RWPE1 (cell line): ENCODE measurements at places on chromosomes 1 and 21.

GRCh38 chr1:52168373-52169080 is 26.6 kb downstream of the ZFYVE9 start:
- no peak for DNase-seq

GRCh38 chr1:188240772-188241406 is 1412.1 kb downstream of the PLA2G4A start:
- no peak for DNase-seq

DNA sequence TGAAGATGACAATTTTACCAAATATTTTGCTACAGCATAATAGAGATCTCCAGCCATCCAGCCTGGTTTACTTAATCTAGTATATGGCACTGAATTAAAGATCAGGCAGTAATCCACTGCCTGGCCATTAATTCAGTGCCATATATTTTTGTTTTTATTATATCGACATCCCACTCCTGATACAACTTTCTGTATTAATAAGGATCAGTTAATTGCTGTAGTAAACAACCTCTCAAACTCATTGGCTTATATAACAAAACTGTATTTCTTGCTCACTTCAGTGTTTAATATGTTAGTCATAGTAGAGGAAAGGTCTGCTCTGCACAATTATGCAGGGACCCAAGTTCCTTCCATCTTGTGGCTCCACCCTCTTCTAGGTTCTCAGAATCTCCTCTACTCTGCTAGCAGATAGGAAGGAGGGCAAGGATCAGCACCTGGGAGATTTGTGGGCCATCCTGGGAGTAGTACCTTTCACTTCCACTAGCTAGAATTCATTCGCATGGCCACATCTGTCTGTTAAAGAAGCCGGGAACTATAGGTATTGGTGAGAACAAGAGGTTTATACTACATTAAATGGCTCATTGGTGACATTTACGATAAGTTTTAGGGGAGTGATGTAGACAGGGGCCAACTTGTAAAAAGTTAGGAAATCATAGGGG is 3.6 kb upstream of the ZDHHC18 start:
- no peak for DNase-seq

- DNase-seq, result no peak
Measured at GRCh38 chr1:7267493-7267892, 482.2 kb downstream of the CAMTA1 start.

DNA sequence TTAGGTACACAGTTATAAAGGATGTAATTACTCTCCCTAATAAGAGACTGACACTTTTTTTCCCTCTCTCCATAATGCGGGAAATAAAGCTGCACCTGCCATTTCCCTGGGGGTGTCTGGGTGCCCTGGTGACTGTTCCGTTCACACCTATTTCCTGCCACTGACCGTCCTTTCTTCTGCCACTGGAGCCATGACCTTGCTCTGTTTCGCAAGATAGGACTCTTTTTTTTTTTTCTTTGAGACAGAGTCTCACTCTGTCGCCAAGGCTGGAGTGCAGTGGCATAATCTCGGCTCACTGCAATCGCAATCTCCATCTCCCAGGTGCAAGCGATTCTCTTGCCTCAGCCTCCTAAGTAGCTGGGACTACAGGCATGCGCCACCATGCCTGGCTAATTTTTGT is 66.1 kb upstream of the SERBP1 start:
- DNase-seq, result no peak

GRCh38 chr1:53408013-53408754 is 51.0 kb upstream of the DMRTB1 start:
- no peak for DNase-seq

DNA sequence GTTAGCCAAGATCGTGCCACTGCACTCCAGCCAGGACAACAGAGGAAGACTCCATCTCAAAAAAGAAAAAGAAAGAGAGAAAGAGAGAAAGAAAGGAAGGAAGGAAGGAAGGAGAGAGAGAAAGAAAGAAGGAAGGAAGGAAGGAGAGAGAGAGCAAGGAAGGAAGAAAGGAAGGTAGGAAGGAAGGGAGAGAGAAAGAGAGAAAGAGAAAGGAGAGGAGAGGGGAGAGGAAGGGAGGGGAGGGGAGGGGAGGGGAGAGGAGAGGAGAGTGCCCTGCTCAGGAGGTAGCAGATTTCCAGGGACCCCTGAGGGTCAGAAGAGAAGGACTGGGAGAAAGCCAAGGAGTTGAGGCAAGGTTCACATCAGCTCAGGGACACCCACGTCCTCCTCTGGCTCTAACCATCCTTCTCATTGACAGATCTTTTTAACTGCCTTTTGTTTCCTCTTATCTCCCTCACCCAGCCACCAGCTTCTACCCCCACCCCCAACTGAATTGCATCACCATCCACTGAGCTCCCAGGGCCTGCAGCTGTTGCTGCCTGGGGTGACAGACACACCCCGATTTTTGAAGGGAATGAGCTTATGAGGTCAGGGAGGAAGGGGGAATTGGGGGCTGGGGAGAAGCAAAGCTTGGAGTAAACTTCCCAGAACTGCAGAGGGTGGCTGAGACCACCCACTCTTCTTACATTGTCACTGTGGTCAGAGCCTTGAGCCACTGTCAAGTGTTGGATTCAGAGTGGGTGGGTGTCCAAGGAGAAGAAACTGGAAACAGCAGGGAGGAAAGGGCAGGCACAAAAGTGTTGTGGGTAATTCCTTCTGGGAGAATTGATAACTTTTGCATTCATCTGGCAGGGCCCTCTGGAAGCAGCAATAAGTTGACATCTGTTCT is 91.6 kb downstream of the GLUL start:
- DNase-seq, result peak; percentile 20

GRCh38 chr1:155969377-155969791 is 9.0 kb downstream of the ARHGEF2 start:
- no peak for DNase-seq

DNA sequence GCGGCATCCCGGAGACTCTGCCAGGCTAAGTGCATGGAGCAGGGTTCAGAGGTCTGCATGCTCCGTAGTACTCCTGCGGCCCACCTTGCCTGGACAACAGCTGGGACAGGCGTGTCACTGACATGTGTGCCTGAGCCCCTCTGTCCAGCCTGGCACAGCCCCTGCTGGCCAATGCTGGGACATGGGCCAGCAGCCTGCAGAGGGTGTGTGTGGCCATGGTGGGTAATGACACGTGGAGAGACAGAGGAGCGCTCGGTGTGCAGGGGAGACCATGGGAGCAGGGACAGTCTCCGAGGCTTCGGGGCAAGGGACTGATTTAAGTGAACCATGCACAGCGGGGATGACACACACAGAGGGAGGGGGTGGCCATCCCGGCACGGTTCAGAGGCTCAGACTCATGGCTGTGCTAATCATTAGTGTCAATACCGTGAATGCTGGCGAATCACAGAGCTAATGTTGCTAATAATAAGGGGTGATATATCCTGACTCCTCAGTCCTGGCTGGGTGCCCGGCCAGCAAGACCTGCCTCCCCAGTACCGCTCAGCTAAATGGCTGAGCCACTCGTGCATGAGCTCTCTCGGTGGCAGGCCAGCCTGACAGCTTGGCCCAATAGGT is 41.5 kb downstream of the IGSF21 start:
- peak; percentile 15 for DNase-seq

DNA sequence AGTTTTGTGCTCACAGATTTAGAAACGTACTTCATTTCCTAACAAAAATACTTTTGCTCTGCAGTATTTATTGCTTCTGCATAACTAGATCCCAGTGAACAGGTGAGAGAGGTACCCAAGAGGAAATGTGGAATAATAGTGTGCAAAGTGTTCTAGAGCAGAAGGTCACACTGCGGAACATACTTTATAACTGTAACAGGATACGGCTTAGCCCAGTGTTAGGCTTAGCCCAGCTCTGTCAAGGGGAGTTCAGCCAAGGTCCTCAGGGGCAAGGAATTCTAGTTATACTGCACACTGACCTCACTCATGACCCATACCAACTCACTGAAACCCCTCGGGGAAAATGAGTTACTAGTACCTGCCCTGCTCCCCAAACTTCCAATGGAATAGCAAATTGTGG is 55.3 kb downstream of the PTPN14 start:
- DNase-seq, result no peak

DNA sequence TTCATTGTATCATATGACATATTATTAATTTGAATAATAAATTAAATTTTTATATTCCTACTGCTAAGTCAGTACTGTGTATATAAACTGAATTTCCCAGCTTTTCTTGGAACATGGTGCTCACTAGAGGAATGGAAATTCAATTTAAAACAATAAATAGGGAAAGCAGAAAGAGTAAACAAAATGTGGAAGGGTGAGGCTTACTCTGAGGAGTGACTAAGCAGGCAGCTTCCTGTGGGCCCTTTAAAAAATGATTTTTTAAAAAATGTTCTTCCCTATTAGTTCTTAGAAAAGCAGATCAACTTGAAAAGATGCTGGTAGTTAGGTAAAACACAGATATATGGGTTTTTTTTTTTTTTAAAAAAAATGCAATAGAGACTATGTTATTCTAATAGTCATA is 49.5 kb upstream of the S1PR1 start:
- peak; percentile 15 for DNase-seq

- DNase-seq, result no peak
Measured at GRCh38 chr1:87497380-87498203, 168.9 kb downstream of the LMO4 start.

GRCh38 chr1:210779269-210779668 is 354.7 kb downstream of the KCNH1 start:
- DNase-seq, result no peak

DNA sequence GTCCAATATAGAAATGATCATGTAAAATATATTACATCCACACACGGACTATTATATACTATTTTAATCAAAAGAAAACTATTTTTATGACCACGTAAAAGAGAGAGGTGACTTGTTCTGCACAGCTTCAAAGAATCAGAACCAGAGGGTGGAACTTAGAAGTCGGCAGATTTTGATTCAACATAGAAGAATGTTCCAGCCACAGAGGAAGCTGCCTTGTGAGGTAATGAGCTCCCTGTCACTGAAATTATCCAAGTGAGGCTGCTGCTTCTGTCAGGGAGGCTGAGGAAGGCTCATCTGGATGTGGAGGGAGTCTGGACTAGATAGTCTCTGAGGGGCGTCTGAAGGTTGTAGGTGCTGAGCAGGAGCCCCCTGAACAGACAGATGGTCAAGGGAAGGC is 2.7 kb downstream of the PLEKHA6 start:
- DNase-seq, result no peak

DNA sequence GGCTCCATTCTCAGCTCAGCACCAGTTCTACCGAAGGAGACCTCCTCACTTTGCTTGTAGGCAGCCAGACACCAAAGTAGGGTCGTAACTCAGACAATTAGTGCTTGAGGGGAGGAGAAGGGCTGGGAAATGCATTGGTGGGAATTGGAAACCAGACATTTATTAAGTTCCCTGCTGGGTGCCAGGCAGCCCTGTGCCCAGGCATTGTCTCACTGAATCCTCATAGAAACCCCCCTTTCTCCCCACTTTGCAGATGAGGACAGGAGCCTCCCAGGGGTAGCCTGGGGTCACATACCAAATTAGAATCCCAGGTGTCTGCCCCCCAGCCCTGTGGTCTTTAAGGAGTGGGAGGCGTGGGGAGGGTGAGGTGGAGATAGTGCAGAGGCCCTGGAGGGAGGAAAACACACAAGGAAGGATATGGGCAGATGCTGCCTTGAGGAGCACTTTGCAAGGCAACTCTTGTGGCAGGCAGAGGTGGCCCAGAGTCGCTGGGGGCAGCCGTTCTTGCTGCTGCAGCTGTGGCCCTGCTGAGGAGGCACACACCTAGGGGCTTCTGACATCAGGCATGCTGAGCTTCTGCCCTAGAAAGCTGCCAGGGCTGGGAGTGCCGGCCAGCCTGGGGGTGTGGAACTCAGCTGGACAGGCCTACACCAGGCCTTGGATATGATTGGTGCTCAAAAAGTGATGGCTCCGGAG is 29.4 kb downstream of the CDK18 start:
- DNase-seq, result no peak

GRCh38 chr1:89550995-89551394 is 26.4 kb downstream of the LRRC8B start:
- no peak for DNase-seq

DNA sequence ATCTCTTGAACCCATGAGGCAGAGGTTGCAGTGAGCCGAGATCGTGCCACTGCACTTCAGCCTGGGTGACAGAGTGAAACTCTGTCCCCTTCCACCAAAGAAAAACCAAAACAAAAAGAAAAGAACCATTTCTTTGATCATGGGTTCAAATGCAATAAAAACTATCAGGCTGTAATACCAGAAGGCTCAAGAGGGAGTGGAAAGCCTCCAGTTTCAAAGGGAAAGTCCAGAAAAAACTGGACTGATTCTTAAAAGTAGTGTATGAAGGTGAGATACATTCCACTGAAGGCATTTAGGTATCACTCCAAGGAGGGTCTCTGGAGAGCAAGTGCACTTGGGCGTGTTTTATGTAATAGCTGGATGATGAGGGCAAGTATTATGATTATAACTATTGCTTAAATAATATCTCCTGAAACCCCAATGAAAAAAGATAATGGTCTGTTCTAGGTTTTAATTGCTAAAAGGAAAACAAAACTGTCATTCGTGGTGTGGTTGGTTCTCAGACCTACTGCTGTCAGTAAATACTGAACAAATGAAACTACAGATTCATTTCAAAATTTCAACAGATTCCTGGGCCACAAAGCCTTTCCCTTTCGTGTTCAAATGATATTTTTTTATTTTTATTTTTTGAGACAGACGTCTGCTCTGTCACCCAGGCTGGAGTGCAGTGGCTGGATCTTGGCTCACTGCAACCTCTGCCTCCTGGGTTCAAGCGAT is 6.0 kb upstream of the CAMTA1 start:
- no peak for DNase-seq

DNA sequence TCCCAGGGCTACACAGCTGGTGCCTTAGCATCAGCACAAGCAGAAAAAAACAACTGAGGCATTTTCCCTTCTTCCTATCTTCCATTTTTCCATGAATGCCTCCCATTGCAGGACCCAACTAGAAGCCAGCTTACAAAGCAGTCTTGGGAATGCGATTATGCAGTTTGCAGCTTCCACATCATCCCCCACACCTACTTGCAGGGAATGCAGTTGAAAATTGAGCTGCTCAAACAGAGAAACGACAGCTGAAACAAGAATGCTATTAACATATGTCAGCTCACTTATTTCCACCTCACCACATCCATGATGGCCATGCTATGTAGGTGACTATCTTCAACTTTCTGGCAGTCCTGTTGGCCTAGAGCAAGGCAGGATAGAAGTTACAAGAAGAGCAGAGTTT is 150.6 kb upstream of the KCTD3 start:
- no peak for DNase-seq

DNA sequence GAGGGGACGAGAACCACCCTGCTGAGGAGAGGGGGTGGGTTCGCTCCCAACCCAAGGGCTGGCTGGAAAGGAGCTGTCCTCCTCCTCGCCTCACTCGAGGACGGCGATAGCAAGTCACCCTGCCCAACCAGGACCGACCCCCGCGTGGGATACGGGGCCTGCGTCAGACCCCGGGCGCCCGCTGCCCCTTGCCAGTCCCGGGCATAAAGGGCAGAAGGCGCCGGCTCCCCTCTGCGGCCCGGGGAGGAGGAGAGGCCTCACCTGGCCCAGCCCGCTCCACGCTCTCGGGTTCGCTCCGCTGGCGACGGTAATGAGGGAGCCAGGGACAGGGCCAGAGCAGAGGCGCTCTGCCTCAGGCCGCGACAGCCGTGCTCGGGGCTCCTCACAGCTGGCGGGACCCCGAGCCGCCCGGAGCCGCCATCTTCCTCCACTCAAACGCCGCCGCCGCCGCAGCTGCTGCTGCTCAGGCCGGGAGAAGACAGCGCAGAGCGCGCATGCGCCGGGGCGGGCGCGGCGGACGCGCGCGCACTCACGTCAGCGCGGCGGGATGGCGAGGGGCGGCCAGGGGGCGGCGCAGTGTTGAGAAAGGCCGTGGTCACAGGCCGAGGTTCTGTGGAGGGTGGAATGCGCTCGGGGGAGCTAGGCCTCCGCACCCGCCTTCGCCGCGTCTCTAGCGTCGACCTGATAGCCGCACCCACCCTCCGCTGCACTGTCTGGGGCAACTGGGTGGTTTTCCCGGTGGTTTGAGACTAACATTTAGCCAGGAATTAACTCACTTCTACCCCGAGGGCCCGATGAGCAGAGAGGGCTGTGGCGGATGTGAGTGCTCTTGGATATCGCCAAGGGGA is at the start of gene FBXO42:
FBXO42 (minus strand) TSS at position 487 of the 848 bp plus-strand sequence. CDS start 37,062 bp downstream, outside the sequence.
- peak; percentile 87 for DNase-seq
